ENCODE measurements at places on chromosomes 7 and 10.

DNA sequence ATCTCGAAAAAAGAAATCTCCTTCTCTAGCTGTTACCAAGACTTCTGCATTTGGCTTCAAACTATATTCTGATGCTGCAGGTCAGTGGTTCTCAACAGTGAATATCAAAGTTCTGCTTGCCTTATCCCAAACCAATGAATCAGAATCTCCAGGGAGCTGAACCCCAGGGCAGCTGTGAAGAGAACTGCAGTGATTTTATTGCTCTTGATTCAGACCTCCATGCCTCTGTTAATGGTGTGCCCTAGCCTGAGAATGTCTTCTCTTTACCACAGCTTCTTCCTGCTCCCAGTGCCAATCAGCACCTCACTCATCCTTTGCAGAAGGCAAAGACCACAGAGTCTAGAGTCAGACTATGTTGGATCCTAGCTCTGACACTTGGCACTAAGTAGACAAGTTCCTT, 46.2 kb upstream of the MRLN start:
- DNase-seq = no peak

- no peak for DNase-seq
Measured at GRCh38 chr10:71209352-71209715, 3.0 kb upstream of the UNC5B start.

DNA sequence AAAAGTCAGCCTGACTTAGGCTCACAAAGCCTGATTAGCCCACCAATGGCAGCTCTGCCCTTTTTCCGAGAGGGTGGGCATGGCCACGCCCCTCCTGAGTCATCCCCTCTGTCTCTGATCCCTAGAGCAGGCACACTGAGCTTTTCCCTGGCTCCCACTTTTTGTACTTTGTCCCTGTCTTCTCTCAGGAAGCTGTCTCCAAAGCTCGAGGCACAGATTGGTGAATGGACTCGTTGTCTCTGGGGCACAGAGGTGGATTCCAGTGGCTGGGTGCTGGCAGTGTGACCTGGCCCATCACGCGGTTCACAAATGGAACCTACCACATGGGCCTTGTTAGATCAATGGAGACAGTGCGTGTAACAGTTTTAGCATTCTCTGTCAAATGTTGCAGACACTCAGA, 313.5 kb downstream of the WDR37 start:
- DNase-seq = no peak

GRCh38 chr7:120473352-120473751, 200.4 kb downstream of the KCND2 start:
- no peak for DNase-seq

Data from NCI-H2081 (cell line).